Stimulated activated CD4-positive, alpha-beta T cell treated with anti-CD3 and anti-CD28 coated beads, Interleukin-15, amount 100 ng/mL, for 1 hour (primary cell): ENCODE measurements at places on chromosomes 12 and 14.
A peak's percentile ranks its signal among the peaks of the same experiment; 100 is the strongest.

- DNase-seq: no peak
These were observed 31.8 kb downstream of the PPM1H start for GRCh38 chr12:62903151-62903550.

GRCh38 chr12:108004319-108004718 is 124.8 kb upstream of the WSCD2 start:
- no peak for DNase-seq

DNA sequence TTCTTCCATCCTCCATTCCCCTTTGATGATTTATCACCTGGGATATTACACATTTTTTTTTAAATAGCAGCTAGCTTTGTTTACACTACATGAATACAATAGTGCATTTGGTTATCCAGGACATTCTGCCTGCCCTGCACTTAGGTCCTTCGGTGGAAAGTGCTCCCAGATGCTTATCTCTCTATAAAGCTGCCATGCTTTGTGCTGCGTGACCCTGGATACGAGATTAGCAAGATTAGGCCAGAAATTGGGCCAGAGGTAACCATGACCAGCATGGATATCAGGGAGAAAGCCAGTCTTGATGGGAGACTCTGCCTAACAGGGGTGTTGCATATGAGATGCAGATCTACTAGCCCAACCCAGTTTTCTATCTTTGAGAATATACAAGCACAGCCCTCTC is 12.1 kb upstream of the KRT83 start:
- no peak for DNase-seq

DNA sequence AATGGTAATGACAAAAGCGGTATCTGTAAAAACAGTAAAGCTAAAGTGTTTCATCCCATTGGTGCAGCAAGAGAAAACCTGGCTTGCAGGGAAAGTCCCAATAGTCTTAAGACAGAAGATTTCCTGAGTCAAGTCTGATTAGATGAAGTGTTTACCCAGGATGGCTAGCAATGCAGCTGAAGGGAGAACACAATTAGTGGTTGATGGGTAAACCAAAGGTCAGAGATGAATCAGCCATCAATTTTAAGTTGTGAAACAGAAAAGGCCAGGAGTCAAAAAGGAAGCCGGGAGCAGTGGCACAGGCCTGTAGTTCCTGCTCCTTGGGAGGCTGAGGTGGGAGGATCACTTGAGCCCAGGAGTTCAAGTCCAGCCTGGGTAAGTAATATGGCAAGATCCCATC is 52.6 kb downstream of the SEC23A start:
- DNase-seq: no peak

DNA sequence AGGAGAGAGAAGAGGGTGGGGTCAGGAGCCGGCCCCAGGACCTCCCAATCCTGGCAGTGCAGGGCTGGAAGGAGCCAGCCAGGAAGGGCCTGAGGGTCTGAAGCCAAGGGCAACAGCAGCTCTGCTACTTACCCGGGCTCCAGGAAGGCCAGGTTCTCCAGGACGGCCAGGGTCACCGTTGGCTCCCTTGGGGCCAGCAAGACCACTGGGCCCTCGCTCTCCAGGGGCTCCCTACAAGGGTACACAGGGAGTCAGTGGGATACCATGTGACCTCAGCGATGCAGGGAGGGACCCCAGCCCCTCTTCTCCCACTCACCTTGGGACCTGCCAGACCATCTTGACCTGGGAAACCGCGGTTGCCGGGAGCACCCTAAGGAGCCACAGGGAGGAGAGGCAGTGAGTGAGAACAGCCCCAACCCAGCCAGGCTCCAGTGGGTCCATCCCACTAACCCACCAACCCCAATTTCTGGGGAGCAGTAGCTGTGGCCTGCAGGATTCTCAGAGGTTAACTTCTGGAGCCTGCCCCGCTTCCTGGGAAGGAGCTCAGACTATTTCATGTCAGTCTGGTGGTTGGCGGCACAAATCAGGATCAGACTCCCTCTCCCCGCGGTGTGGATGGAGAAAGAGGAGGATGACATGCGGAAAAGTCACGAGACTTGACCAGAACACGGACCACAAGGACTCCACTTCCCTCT is 18.5 kb downstream of the COL2A1 start:
- DNase-seq: no peak

DNA sequence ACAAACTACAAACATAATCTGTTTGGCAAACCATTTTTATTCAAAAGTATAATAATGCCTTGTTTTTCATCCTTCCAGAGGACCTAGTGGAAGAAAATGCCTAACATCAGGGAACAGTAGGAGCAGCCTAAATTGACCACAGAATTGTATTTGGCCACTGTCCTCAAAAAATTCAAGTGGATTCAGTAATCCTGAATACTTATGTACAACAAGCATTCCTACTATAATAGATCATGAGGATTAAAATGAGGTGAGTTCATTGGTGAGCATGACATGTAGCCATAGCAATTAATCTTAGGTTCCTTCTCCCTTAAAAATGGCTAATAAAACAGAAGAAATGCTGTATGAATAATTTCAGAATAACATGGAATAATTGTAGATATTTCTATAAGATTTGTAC is 209.3 kb downstream of the DAD1 start:
- no peak for DNase-seq

- DNase-seq: no peak
These were observed 422.1 kb upstream of the SYT1 start for GRCh38 chr12:78442454-78442801.

DNA sequence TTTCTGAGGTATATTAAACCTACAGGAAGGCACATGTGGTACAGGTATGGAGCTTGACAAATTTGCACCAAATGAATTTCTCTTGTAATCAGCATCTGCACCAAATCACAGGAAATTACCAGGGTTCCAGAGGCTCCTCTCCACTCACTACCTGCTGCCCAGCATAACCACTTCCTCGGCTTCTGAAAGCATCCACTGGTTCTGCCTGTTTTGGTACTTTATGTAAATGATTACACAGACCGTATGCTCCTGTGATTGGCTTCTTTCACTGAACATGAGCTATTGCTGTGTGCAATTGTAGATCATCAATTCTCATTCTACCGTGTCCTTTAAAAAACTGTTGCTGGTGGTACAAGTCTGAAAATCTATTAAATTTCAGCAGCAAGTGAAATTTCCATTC is 522.1 kb downstream of the TMEM132D start:
- no peak for DNase-seq

DNA sequence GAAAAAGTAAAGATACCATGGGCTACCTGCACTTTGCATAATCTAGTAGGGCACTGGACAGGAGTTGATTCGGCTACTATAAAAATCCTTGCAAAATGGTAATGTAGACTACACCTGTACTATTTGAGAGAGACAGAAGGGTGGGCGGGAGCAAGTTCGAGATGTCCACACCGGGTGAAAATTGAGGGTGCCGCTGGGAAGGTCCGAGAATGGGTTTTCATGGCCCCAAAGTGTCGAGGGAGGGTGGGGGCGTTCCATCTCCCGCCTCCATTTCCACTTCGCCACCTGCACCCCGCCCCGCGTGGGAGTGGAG is 648 bp downstream of the SNX6 start:
- DNase-seq: no peak

DNA sequence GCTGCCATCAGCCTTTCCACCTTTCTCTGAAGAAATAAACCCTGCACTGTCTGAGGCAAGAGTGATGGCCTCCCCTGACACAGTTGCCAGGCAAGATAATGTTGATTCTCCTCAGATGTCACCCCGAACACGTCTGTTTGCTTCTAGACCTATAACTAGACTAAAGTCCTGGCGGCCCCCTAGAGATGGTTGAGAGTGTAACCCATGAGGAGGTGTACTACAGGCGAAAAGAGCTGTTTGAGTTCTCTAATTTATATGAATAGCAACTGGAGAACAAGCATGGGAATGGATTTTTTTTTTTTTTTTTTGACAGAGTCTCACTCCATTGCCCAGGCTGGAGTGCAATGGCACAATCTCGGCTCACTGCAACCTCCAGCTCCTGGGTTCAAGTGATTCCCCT is 33.0 kb upstream of the ATF7IP start:
- no peak for DNase-seq

GRCh38 chr14:39267608-39268005 is 33.9 kb downstream of the MIA2 start:
- DNase-seq: no peak

DNA sequence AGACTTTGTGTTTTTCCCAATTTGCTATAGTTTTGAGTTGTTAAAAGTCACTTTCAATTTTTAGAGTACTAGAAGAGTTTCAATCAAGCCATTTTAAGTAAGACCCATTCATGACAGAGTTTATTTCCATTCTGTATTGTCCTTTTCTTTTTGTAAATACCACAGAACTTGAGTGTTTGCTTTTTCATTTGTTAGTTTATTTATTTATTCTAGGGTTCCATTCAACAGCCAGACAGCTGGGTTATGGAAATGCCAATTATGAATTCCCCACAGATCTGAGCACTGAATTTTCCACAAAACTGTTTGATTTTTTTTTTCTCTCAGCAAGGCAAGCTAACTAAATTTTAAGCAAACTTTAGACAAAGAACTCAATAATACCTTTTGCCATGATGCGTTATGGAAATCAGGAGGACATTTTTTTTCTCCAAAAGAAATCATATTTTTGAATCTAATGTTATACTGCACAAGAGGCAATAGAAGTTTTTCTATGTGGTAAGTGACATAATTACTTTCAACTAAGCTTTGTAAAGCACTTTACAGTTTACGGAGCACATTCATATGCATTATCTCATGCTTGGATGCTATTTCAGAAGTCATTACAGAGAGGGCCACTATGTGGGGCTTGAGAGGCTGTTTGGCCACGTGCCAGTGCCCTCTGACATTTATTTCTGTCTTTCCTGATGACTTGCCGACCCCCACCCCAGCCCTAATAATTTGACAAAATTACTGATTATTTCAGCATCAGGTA is 181.5 kb downstream of the VRK1 start:
- no peak for DNase-seq

DNA sequence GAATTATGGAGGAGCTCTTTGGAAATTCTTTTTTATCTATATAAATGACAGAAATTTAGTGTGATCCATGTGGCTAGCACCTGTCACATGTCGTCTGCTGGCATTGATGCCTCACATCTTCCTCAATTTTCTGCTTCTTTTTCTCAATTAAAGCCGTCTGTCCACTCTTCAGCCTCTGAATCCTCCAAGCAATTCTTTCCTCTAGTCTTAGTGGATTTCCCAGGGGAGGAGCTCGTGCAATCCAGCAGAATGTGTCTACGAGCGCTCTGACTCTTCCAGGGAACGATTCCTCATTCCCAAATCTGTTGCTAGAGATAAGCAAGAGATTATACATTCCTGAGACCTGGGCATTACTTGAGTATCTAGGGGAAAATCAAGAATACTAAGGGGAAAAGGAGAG is 176.6 kb downstream of the EMP1 start:
- no peak for DNase-seq

GRCh38 chr12:92297932-92298696 is 152.5 kb upstream of the BTG1 start:
- no peak for DNase-seq

GRCh38 chr14:91396013-91396660 is 21.5 kb downstream of the CCDC88C start:
- no peak for DNase-seq

GRCh38 chr12:3491938-3492792 is 1.2 kb downstream of the PRMT8 start:
- DNase-seq: peak; percentile 21

- no peak for DNase-seq
These were observed 24.3 kb downstream of the VRK1 start for GRCh38 chr14:96821501-96821900.

- no peak for DNase-seq
These were observed 87.5 kb downstream of the TBC1D30 start for GRCh38 chr12:64911912-64912311.

GRCh38 chr12:116990971-116991966 is 80.5 kb downstream of the FBXW8 start:
- DNase-seq: no peak

DNA sequence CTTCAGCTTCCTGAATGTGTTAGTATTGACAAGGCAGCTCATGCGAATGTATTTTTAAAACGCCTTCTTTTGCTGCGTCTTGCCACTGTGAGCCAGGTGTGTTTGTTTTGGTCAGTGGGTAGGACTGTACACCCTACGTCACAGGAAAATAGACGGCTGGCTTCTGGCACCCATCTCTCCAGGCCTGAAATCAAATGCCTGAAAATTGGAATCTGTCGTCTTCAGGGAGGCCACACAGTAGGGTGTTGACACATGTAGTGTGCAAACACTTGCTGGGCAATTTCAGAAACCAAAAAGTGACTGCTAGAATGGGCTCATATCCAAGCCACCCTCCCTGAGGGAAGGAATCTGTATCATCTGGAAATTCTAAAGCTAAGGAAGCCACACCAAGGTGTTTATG is 209.3 kb downstream of the TTC8 start:
- no peak for DNase-seq

- no peak for DNase-seq
These were observed 385.6 kb downstream of the ZFP36L1 start for GRCh38 chr14:68407285-68407684.

- no peak for DNase-seq
These were observed 10.8 kb downstream of the SMIM41 start for GRCh38 chr12:52090291-52090690.

GRCh38 chr12:111767362-111768158 is 827 bp downstream of the ALDH2 start:
- no peak for DNase-seq

DNA sequence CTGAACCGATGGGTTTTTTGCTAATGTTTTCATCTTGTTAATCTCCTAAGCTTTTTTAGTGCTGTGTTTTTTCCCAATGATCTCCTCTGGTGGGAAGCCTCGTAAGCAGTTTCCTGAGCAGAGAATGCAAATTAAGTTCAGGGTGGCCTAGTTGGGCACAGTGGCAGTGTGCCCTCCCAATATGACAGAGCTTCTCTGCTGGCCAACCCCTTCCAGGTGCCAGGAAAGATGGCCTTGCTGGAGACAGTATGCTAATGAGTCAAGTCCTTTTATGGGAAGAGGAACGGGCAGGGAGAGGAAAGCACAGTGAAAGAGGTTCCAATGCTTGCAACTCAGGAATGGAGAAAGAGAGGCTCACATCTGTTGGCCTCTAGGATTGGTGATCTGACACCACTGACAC is 115.8 kb downstream of the GCH1 start:
- no peak for DNase-seq

- DNase-seq: no peak
These were observed 2.9 kb upstream of the CLEC1A start for GRCh38 chr12:10101648-10102220.

GRCh38 chr12:40534828-40535227 is 157.4 kb upstream of the CNTN1 start:
- DNase-seq: no peak

DNA sequence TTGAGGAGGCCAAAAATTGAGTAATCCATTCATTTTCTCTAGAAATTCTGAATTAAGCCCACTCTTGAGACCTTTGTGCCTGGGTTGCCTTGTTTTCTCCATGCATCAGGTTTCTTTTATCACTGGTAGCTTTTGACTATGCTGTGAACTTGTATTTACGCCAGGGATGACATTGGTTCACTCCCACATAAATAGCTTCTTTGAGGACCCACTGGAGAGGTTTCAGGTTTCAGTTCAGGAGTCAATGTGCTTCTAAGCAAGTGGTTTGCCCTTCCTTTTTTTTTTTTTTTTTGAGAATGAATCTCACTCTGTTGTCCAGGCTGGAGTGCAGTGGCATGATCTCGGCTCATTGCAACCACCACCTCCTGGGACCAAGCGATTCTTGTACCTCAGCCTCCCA is 10.2 kb upstream of the SLC17A8 start:
- no peak for DNase-seq

- no peak for DNase-seq
These were observed 20.0 kb downstream of the TMEM30B start for GRCh38 chr14:61260939-61261776.

- DNase-seq: no peak
These were observed 26.4 kb downstream of the SCFD1 start for GRCh38 chr14:30648471-30648870.

- DNase-seq: peak; percentile 36
These were observed 16.1 kb downstream of the UBC start for GRCh38 chr12:124898200-124898922.
